ENCODE measurements at places on chromosomes 7 and 10. TPM values are rescaled to one million over a fixed set of nuclear protein-coding genes. Genes with fewer than 3 reads are reported as not detected.
A peak's percentile ranks its signal among the peaks of the same experiment; 100 is the strongest.

Gene GLI3
- polyA plus RNA-seq: 2.0 TPM

DNA sequence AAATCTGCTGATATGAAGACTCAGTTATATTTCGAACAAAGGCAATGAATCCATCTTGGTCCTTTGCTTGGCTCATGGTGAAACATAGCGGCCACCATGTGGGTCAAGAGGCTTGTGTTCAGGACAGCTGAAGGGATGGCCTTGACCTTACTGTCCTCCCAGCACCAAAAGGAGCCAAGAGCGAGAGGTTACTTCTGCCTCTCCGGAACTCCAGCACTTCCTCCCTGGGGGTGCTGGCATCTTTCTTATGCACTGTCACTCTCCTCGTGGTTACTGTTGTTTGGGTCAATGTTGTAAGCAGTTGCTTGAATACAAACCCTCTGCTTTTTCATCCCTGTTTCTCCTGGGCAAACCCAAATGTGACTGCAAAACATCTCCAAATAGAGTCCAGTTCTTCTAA, 100.6 kb downstream of the RBM20 start:
- peaks cover 3% of the 10 kb centered on the region for H3K27me3 ChIP-seq
- peaks cover 5% of the 10 kb centered on the region for H3K4me1 ChIP-seq
- DNase-seq: no peak

- H3K27ac ChIP-seq: no peak overlapping the region
- H3K4me3 ChIP-seq: no peak overlapping the region
- DNase-seq: no peak
Measured at GRCh38 chr7:122311734-122312450, 7.3 kb upstream of the FEZF1 start.

GRCh38 chr10:86169066-86169465, 197.5 kb downstream of the GRID1 start:
- H3K27me3 ChIP-seq: no peaks in the 10 kb centered on the region
- no peaks in the 10 kb centered on the region for H3K4me1 ChIP-seq
- no peak overlapping the region for H3K4me3 ChIP-seq

Gene RHOBTB1
- polyA plus RNA-seq: 5.5 TPM

Gene CACUL1
- 36.5 TPM for polyA plus RNA-seq

Gene SPDYE1
- polyA plus RNA-seq: not detected

- H3K27ac ChIP-seq: no peak overlapping the region
- H3K36me3 ChIP-seq: no peaks in the 10 kb centered on the region
- no peak for DNase-seq
- no peak overlapping the region for H3K4me3 ChIP-seq
- no peaks in the 10 kb centered on the region for H3K4me1 ChIP-seq
Measured at GRCh38 chr10:132144086-132144485, 42.7 kb upstream of the DPYSL4 start.

GRCh38 chr7:36228039-36228438, 75.0 kb downstream of the EEPD1 start:
- DNase-seq: no peak
- H3K27me3 ChIP-seq: no peaks in the 10 kb centered on the region
- H3K36me3 ChIP-seq: no peaks in the 10 kb centered on the region
- no peaks in the 10 kb centered on the region for H3K4me1 ChIP-seq
- H3K4me3 ChIP-seq: no peak overlapping the region

- H3K36me3 ChIP-seq: no peaks in the 10 kb centered on the region
- H3K27ac ChIP-seq: no peak overlapping the region
- H3K27me3 ChIP-seq: no peaks in the 10 kb centered on the region
- DNase-seq: no peak
- no peak overlapping the region for H3K4me3 ChIP-seq
Measured at GRCh38 chr7:142954680-142955268, 7.4 kb downstream of the KEL start.

- no peak overlapping the region for H3K27ac ChIP-seq
- no peaks in the 10 kb centered on the region for H3K36me3 ChIP-seq
- peaks cover 4% of the 10 kb centered on the region for H3K4me1 ChIP-seq
- H3K27me3 ChIP-seq: no peaks in the 10 kb centered on the region
- peak; percentile 13 for DNase-seq
- H3K4me3 ChIP-seq: no peak overlapping the region
Measured at GRCh38 chr7:102273749-102274712, 12.6 kb upstream of the SH2B2 start.

Gene NKX2-3
- not detected for polyA plus RNA-seq

- H3K4me1 ChIP-seq: no peaks in the 10 kb centered on the region
- H3K27ac ChIP-seq: no peak overlapping the region
- peaks cover 58% of the 10 kb centered on the region for H3K27me3 ChIP-seq
- no peaks in the 10 kb centered on the region for H3K36me3 ChIP-seq
Measured at GRCh38 chr10:100803492-100803891, 58.1 kb downstream of the PAX2 start.

GRCh38 chr7:47940088-47941013, 7.9 kb downstream of the PKD1L1 start:
- no peaks in the 10 kb centered on the region for H3K36me3 ChIP-seq
- H3K27ac ChIP-seq: no peak overlapping the region
- no peaks in the 10 kb centered on the region for H3K4me1 ChIP-seq
- no peak overlapping the region for H3K4me3 ChIP-seq
- no peak for DNase-seq

- no peak for DNase-seq
- H3K27ac ChIP-seq: no peak overlapping the region
- no peaks in the 10 kb centered on the region for H3K4me1 ChIP-seq
Measured at GRCh38 chr10:2173327-2173726, 436.0 kb upstream of the ADARB2 start.

DNA sequence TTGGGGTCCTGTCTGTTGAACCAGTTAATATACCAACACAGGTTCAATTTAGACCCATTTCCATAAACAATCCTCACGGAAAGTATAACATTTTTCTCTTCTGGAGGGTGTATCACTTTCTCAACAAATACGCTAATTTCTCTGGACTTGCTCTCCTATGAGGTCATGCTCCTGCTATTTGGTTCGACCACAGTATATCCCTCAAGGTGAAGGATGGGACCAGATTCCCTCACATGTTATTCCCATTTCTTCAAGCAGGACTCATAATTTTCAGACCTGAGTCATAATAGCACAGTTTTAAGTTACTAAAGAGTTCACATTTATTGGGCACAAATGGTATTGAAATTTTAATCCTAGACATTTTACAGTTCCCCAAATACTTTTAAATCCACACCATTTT, 57.2 kb downstream of the ADAM12 start:
- H3K4me3 ChIP-seq: no peak overlapping the region
- no peaks in the 10 kb centered on the region for H3K27me3 ChIP-seq
- H3K36me3 ChIP-seq: no peaks in the 10 kb centered on the region
- no peak overlapping the region for H3K27ac ChIP-seq
- H3K4me1 ChIP-seq: no peaks in the 10 kb centered on the region

- no peak for DNase-seq
- H3K27ac ChIP-seq: no peak overlapping the region
- H3K4me1 ChIP-seq: no peaks in the 10 kb centered on the region
- H3K4me3 ChIP-seq: no peak overlapping the region
- no peaks in the 10 kb centered on the region for H3K27me3 ChIP-seq
Measured at GRCh38 chr7:80732630-80733029, 94.2 kb downstream of the CD36 start.

Gene MTG1
- 30.8 TPM for polyA plus RNA-seq

DNA sequence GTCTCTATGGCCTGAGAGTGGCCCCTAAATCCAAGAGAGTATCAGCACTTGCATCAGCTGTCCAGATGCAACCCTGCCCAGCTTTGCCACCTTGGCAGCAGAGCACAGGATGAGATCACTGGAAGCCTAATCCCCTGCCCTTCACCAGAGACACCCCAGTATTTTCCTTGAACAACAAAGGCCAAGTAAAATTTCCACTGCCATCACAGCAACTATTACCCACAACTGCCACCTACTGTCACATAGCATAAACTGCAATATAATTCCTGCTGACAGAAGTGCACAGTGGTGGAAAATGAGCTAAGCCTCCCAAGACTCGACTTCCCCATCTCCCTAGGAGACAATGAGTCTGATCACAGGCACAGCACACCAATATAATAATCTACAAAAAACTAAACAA, 462.8 kb upstream of the ZWINT start:
- H3K27me3 ChIP-seq: no peaks in the 10 kb centered on the region
- no peak overlapping the region for H3K27ac ChIP-seq
- no peak for DNase-seq
- no peaks in the 10 kb centered on the region for H3K4me1 ChIP-seq

GRCh38 chr7:83053965-83054364, 108.7 kb downstream of the PCLO start:
- H3K27me3 ChIP-seq: no peaks in the 10 kb centered on the region
- no peak for DNase-seq
- no peak overlapping the region for H3K4me3 ChIP-seq
- no peaks in the 10 kb centered on the region for H3K36me3 ChIP-seq
- no peak overlapping the region for H3K27ac ChIP-seq
